ENCODE measurements at places on chromosomes 2 and 18. TPM values are rescaled to one million over a fixed set of nuclear protein-coding genes. Genes with fewer than 3 reads are reported as not detected.

DNA sequence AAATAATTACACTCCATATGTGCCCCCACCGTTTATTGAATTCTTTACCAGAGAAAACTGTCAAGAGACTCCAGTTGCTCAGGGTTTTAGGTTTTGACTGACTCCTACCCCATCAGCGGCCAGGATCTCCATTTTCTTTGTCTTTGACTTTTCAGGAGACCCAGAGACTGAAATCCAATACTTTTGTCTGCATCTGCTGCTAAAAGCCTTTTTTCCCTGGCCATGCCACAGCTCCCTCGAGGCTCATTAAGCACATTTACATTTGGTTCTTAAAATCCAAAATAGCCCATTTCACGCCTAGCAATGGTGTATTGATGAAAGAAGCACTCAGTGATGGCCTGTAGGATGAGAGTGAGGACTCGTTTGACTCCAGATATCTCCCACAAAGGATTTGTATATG, 332.6 kb upstream of the ACVR2A start:
- DNase-seq: no peak

GRCh38 chr18:13433125-13433524, 214.6 kb downstream of the LDLRAD4 start:
- no peak for DNase-seq

DNA sequence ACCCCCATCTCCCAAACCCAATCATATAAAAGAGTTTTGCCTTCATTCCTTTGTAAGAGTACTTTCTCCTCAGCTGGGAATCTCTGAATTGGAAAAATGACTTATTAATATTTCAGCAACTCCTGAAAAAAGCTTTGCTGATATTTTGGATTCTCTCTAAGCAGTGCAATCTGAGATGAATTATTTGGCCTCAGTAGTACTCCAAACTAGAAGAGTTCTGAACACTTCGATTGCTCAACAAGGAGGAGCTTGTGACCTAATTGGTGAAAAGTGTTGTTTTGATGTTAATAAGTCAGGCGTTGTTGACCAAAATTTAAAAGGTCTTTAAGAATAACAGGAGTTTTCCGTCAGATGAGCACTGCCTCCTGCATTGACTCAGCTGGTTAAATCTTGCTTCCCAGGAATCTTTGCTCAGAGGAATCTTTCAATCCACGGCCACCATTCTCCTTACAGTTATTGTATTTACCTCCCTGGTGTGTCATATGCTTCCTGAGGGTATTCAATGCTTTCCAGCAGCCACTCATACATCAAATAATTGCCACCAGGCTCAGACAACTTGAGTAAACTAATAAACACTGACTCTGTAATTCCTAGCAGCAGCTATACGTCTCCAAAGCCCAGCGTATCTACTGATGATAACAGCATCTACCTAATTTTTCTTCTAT, 24.5 kb upstream of the LIPG start:
- no peak for DNase-seq

DAPL1 gene
- not detected for total RNA-seq

PLA2R1 gene
- not detected for total RNA-seq

- DNase-seq: no peak
Observed at GRCh38 chr2:3145471-3146021, 232.1 kb downstream of the EIPR1 start.

GRCh38 chr2:84496386-84496785, 19.9 kb upstream of the DNAH6 start:
- DNase-seq: no peak

- DNase-seq: no peak
Observed at GRCh38 chr2:75577280-75577679, 16.5 kb upstream of the EVA1A start.

DNA sequence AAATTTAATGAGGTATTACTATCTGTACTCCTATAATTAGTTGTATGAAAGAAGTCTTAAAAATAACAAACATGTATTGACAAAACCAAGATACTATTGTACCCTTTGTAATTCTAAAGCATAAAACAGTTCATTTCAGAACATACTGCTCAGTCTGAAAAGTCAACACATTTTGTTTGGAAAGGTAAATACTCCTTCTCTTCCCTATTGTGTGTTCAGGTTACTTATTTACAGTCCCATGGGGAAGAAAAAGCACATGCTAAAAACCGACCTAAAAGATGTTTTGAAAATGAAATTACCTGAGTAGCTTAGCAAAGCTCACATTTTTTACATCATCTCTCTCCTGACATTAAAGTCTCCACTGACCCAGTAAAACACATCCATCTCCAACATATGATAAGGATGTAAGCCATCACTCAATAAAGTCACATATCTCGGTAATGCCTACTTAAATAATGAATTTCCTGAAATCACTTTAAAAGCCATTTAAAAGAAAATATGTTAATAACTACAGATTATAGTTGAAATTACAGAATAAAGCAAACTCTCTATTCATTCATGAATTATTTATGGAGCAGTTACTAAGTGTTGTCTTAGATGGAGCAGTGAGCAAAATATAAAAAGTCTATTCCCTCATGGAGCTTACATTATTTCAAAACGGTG, 75.6 kb upstream of the FZD5 start:
- DNase-seq: no peak

HRH4 gene
- total RNA-seq: not detected

GRCh38 chr2:38835990-38836389, 39.7 kb downstream of the DHX57 start:
- DNase-seq: no peak

- no peak for DNase-seq
Observed at GRCh38 chr18:40079786-40080185, 1875.2 kb upstream of the PIK3C3 start.

SCN9A gene
- not detected for total RNA-seq

SMYD5 gene
- total RNA-seq: 16.6 TPM

- DNase-seq: no peak
Observed at GRCh38 chr2:97749581-97749980, 36.2 kb downstream of the ZAP70 start.

SLC9A4 gene
- total RNA-seq: 0.08 TPM

PPP3R1 gene
- 71.8 TPM for total RNA-seq

DNA sequence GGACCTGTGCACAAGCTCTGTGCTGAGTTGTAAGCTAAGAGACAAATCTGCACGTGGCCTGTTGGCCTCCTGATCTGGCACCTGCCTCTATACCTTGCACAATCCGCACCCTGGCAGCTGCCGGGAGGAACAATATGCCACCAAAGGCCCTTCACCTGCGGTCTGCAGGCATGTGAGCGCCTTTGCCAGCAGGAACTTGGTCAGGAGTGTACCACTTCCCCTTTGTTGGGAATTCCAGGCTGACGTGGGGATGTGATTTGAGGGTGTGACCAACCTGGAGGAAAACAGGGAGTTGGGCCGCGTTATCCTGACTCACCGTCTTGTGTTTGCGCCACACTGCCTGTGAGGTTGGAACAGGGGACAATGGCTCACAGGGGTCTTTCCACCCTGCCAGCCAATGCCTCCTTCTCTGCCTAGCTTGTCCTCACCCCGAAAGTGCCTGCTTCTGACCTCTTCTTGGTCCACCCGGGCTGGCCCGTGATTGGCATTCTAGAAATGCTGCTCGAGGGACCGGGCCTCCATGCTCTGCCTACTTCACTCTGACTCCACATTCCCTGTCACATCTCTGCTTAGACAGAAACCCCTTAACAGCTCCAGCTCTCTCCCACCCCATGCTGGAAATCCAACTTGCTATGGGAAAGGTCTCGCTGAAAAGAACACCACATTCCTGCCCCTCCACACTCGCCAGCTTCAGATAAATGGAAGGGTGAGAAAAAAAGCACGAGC, 67.1 kb upstream of the MAP4K4 start:
- no peak for DNase-seq

SAG gene
- total RNA-seq: not detected

IL1R1 gene
- total RNA-seq: not detected

DNA sequence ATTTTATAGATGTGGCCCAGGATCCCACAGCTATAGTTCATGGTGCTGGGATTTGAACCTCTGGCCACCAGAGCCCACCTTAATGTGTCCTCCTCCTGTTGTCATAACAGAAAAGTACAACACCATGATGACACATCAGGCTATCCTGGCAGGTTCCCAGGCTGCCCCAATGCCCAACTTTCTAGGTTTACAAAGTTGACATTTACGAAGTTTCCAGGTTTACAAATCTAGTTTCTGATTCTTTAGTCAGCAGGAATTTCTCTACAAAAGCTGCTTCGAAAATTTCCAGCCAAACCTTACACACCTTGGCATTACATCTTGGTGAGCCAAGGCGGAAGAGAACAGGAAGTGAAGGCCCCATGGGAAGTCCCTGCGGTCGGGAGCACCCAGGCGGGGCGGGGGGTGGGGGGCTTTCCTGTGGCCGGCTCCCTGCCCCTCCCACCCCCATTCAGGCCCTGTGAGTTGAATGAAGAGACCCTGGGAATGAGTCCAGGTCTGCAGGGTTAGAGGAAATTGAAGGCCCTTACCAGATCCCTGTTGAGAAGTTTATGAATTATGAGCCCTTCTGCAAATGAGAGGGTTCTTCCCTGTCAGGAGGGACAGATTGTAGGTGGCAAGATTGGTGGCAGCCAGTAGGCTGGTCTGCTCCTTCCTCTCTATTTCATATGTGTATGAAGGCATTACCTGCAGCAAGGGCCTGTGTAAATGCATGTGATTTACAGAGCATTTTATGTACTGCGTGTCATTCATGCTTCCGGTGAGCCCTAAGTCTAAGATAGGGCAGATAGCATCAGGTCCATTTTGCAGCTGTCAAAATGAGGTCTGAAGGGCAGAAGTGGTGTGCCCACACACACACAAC, 11.1 kb upstream of the IL1RN start:
- no peak for DNase-seq

ZNF804A gene
- not detected for total RNA-seq

- no peak for DNase-seq
Observed at GRCh38 chr2:221170548-221170947, 401.6 kb downstream of the EPHA4 start.

DNA sequence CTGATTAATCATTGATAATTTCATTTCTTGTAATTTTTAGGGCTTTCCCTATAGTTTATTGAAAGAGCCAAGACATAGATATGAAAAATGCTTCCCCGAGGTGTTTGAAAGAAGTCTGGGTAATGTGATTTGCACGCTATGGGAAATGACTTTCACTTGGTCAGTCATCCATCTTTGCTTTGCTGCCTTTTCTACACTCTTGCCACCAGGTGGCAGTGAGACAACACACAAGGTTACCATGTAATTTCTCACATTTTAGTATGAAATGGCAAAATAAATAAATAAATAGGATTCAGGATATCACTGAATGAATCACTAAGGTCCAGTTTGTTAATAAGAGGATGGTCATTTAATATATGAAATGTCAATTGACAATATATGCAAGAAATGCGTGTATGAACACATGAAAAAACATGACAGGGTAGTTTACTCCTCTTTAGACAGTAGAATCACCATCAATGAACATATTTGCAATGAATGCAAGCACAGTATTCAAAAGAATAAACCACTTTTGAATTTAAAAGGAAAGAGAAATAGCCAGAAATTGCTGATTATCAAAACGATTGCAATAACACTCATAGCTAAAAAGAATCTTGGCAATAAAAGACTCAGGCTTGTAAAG, 52.2 kb upstream of the KCNH7 start:
- DNase-seq: peak; percentile 42

DNA sequence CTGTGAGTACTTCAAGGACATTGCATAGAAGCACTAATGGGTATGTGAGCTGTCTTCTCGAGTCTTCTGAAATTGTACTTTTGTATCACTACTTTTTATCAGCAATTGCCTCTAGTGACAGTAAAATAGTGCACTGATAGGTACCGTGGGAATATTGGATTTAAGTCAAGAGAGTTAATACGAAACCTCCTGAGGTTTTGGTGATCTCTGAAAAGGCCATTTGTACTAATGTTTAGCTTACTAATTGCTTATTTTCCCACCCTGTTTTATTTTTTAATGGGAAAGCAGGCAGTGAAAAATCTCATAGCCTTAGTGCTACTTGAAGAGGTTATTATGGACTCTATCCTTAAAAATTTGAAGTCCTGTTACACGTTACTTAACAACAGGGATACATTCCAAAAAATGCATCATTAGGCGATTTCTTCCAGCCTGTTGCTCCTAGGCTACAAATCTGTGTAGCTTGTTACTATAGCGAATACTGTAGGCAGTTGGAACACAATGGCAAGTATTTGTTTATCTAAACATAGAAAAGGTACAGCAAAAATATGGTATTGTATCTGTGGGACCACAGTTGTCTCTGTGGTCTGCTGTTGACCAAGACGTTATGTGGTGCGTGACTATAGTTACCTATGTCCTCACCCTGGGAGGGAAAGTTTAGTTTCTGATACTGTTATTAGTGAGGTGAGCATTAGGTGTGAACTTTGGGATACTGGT, 65.9 kb downstream of the CAB39 start:
- DNase-seq: no peak

- DNase-seq: no peak
Observed at GRCh38 chr2:241410739-241411176, 54.7 kb downstream of the FARP2 start.

DNA sequence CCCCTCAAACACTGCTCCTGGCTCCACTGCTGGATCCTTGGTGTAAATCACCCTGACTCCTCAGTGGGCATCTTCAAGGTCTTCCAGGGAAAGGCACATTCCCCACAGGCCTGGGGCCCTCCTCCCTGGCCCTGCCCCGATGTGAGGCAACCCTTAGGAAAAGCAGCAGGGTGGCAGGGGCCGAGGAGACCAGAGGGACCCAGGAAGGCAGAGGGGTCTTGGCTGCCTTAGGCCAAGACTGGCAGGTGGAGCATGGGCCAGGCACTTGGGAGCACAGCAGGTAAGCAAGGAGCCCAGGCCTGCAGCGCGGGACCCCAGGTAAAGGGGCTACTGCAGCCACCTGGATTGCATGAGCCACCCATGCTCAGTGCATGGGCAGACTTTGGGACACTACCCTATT, 96.9 kb downstream of the GYPC start:
- DNase-seq: peak; percentile 16

DNA sequence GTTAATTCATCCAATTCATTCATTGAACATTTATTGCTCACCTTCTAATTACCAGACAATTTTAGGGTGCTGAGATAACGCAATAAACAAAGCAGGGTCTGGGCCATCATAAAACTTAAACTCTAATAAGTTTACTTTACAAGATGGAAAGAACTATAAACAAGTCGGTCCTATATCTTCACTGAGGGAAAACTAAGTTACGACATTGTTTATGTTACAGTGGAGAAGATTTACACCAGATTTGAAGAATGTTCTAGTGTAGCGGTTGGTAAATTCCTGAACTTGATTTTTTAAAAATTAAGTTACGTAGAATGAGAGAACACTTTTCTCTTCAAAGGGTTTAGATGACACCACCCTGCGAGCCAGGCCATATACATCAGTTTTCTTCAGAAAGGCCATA, 20.7 kb upstream of the FRZB start:
- DNase-seq: no peak

GRCh38 chr2:218005028-218005427, 2.2 kb upstream of the TNS1 start:
- DNase-seq: no peak

DNA sequence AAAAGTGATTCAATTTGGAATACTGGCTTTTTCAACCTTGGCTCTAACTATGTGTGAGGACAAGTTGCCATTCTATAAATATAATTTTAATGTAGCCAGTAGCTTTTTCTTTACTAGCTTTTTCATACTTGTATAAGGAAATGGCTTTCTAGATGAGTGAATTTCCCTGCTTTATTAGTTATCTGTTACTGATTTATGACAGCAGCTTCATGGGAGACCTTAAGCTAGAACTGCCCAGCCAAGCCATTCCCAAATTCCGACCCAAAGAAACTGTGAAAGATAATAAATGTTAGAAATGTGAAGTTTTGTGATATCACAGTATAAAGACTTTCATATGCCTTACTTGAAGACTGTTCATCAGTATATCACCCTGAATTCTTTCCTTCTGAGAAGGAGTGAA, 32.3 kb downstream of the BABAM2 start:
- no peak for DNase-seq

DNAH6 gene
- total RNA-seq: 0.68 TPM

- DNase-seq: no peak
Observed at GRCh38 chr18:55864281-55864680, 276.3 kb upstream of the TCF4 start.

Data from activated CD8-positive, alpha-beta T cell treated with anti-CD3 and anti-CD28 coated beads, Interleukin-2, amount 10 ng/mL, durations not matched to agents 7 days and 5 days (primary cell).